Fibroblast of gingiva (primary cell): ENCODE measurements at places on chromosomes 3 and 15.

- peak; percentile 54 for DNase-seq
Measured at GRCh38 chr3:153052096-153052460, 109.9 kb upstream of the RAP2B start.

- DNase-seq: no peak
Measured at GRCh38 chr3:9409981-9410854, 12.8 kb downstream of the SETD5 start.

GRCh38 chr15:75577401-75578172 lies 1.5 kb downstream of the PTPN9 start:
- peak; percentile 23 for DNase-seq

DNA sequence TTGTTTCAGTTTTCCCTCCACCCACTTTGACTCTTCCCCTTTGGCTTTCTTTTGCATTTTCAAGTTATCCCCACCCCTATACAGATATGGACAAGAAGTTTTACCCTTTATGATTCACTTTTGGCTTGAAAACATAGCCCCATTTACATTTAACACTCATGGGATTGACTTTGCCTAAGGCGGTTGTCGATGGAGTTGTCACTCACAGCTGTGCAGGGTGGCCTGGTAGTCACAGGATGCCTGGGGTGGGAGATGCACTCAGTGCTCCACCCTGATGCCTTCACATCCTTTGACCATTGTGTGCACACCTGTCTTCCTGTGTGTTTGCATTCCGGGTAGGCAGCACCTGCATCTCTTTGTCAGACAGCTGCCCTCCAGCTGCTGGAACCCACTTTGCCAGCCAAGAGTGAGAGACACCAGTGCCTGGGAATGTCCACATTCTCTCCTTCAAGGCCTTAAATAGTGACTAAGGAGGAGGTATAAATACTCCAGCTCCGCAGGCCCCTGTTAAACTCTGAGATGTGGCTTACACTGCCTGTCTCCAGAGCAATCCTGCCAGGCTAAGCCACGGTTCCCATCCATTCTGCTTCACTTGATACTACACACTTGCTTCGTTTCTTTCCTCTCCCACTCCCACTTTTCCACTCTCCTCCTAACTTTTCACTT lies 191.5 kb upstream of the SLC24A5 start:
- no peak for DNase-seq

GRCh38 chr3:127915115-127915936 lies at the start of gene KBTBD12:
Gene KBTBD12, plus strand, starts transcription at chr3:127915232. Its CDS starts 7,830 bp downstream, at chr3:127923062.
- no peak for DNase-seq

DNA sequence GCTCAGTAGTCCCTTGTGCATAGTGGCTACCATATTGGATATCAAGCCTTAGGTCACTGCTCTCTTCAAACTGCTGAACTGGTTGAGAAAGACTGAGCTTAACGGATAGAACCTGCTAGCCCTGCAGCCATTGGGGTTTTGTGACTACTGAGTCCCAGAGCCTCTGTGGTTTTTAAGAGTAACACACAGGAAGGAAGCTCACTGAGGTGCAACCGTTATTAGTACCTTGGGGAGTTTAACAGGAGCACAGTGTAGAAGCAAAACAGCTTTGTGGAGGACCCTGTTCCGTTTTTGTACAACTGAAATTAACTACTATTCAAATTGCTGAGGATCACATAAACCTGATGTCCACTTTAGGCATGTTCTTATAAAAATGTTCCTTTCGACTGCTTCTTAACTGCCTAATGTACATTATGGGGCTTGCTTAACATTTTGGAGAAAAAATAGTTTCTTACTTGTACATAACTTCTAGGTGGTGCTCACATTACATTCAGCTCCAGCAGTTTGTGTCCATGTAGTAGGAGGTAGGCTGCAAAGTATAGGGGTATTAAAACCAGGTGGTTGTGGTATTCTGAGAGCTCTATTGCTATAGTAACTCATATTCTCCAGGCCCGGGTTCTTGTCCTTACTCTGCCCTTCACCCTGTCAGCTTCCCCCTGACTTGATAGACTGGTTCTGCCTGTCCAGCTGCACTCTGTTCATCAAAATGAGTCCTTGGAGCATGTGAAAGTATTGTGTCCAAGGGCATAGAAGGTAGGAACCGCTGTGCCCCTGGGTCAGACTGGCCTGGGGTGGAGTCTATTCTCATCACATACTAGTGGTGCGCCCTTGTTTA lies 17.3 kb downstream of the PXK start:
- DNase-seq: no peak
